ENCODE measurements at places on chromosomes 7 and 10.

GRCh38 chr7:51228386-51228958 lies 88.1 kb downstream of the COBL start:
- no peaks in the 10 kb centered on the region for H3K36me3 ChIP-seq
- no peak overlapping the region for H3K4me3 ChIP-seq
- H3K4me1 ChIP-seq = peaks cover 2% of the 10 kb centered on the region
- H3K27ac ChIP-seq = no peak overlapping the region
- H3K27me3 ChIP-seq = peaks cover 4% of the 10 kb centered on the region

- H3K4me1 ChIP-seq = no peaks in the 10 kb centered on the region
- no peak overlapping the region for H3K4me3 ChIP-seq
- no peak overlapping the region for H3K27ac ChIP-seq
- H3K36me3 ChIP-seq = no peaks in the 10 kb centered on the region
- DNase-seq = no peak
These were observed 483.1 kb downstream of the GALNT17 start for GRCh38 chr7:71615017-71615416.

GRCh38 chr10:96765406-96766240 lies 45.3 kb upstream of the PIK3AP1 start:
- H3K36me3 ChIP-seq = no peaks in the 10 kb centered on the region
- H3K27ac ChIP-seq = no peak overlapping the region
- no peak overlapping the region for H3K4me3 ChIP-seq

GRCh38 chr7:107405559-107405958 lies 64.3 kb upstream of the GPR22 start:
- no peak overlapping the region for H3K4me3 ChIP-seq
- H3K4me1 ChIP-seq = no peaks in the 10 kb centered on the region
- H3K27me3 ChIP-seq = no peaks in the 10 kb centered on the region
- H3K36me3 ChIP-seq = peaks cover 4% of the 10 kb centered on the region
- no peak overlapping the region for H3K27ac ChIP-seq
- DNase-seq = no peak

DNA sequence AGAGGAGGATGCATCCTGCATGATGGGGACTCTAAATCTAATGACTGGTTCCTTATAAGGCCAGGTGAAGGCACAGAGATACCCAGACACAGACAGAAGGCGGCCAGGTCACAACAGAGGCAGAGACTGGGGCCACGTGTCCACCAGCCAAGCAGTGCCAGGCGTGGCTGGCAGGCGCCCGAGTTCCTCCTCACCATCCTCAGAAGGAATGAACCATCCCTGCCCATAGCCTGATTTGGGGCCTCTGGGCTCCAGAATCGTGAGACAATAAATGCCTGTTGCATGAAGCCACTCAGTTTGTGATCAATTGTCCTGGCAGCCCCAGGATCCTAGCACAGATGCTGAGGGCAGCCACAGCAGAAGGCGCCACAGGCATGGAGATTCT lies 69.0 kb upstream of the TNRC18 start:
- no peaks in the 10 kb centered on the region for H3K27me3 ChIP-seq
- DNase-seq = no peak
- H3K4me1 ChIP-seq = peaks cover 33% of the 10 kb centered on the region
- no peak overlapping the region for H3K27ac ChIP-seq
- H3K4me3 ChIP-seq = no peak overlapping the region

GRCh38 chr10:24242562-24242961 lies 33.6 kb downstream of the KIAA1217 start:
- no peak overlapping the region for H3K4me3 ChIP-seq
- no peaks in the 10 kb centered on the region for H3K36me3 ChIP-seq
- H3K4me1 ChIP-seq = no peaks in the 10 kb centered on the region
- H3K27me3 ChIP-seq = peaks cover 15% of the 10 kb centered on the region
- no peak overlapping the region for H3K27ac ChIP-seq

Measured in mesenchymal stem cell (in vitro differentiated cells and primary cell).